ENCODE measurements at places on chromosomes 6 and 20.

DNA sequence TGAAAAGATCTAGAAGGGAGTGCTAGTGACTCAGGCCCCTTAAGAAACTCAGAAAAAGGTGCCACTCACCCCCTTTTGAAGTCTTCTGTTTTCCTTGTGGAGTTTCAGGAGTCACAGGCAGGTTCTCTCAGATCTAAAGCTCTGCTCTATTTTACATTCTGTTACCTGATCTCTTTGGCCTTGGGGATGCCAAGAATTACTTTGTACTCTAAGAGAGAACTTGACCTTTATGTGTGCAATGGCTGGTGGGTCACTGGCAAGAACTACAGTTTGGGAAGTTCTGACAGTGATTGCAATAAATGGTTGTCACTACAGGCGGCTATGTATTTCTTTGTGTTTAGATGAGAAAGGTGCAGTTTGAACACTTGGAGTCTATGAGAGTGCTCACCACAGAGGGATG, 24.2 kb upstream of the ENPP4 start:
- DNase-seq: no peak

DNA sequence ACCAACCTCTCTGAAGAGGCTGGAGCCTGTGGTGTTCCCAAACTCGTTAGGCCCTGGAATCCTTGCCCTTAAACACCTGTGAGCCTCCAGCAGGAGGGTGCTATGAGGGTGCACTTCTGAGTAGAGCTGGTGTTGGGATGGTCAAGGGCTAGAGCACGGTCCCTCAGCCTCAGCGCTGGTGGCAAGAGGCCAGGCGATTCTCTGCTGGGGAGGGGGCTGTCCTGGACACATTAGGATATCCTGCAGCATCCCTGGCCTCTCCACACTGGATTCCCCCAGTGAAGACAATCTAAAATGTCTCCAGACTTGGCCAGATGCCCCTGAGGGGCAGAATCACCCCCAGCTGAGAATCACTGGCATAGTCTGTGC, 157.8 kb downstream of the SYCP2 start:
- no peak for DNase-seq

GRCh38 chr20:42082611-42083010, 464.4 kb upstream of the CHD6 start:
- DNase-seq: peak; percentile 32

DNA sequence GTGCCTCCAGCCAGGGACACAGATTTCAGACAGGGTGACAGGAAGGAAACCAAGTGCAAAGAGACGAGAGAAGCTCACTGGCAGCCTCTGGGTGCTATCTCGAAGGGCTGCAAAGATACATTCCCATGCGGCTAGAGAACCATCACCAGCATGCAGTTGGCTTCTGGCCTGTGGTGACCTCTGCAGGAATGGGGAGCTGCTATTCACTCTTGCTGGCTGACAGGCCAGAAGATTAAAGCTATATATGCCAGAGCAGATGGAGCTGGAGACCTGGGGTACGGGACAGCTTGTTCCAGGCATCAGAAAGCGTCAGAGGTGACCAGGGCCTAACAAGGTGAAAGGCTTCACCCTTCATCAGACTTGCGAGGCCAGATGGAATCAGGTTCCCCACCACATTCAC, 20.0 kb downstream of the MAP1LC3A start:
- DNase-seq: no peak

DNA sequence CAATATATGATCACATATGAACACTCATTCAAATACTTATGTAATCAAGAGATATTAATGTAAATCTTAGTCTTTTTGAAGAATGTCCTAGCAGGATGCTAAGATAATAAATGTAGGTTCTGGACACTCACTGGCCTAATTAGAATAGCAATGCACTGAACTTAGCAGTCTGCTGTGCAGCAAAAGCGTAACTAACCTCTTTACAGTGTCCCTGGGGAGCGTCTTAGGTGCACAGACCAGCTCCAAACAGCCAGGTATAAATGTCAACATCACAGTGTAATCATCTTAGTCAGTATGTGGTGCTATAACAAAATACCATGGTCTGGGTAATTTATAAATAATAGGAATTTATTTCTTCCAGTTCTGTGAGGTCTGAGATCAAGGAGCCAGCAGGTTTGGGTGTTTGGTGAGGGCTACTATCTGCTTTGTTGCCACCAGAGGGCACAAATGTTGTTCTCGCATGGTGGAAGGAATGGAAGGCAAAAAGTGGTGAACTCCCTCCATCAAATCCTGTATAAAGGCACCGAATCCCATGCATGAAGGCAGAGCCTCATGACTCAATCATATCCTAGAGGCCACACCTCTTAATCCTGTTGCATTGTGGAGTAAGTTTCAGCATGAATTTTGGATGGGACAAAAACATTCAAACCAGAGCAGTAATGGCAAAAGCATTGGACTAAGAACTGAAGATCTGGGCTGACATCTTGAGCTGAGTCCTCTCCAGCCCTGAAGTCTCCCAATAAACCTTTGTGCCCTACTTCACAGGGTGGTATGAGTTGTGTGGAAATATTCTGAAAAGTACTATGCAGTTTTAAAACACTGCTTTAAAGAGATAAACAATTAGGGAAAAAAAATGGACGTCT, 41.8 kb upstream of the FOXO3 start:
- peak; percentile 46 for DNase-seq

DNA sequence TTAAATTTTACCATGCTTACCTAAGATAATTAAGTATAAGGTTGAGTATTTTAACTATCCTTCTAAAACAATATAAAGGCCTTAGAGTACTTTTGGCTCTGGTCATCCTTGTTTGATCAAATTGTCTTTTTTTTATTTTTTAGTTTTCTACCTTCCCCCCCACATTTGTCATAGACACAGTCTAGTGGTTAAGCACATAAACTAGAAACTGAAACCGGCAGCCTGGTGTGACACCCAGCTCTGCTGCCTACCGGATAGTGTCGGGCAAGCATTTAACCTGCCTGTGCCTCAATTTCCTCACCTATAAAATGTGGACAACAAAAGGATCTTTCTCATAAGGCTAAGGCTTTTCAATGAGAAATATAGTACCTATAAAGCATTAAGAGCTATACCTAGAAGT, 21.6 kb upstream of the TULP4 start:
- no peak for DNase-seq

- DNase-seq: no peak
Observed at GRCh38 chr6:150930841-150931240, 65.3 kb downstream of the MTHFD1L start.

DNA sequence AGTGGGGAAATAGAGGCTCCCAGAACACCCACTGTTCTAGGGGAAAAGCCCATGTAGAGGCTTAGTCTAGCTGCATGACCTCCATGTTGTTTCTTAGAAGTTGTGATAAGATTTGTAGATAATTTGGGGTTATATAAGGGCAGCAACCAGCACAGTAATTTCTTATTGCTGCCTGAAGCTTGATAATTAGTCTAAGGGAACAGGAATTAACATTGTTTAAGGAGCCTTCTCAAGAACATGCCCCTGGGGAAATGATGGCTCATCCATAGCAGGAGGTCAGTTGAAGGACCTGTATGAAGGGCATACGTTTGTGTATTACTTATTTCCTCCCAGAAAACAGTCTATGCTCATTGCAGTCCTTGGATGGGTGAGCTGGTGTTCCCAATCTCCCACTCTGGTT, 170.7 kb upstream of the SCGN start:
- DNase-seq: no peak

- DNase-seq: peak; percentile 1
Observed at GRCh38 chr6:115766745-115767462, 293.8 kb downstream of the FRK start.

DNA sequence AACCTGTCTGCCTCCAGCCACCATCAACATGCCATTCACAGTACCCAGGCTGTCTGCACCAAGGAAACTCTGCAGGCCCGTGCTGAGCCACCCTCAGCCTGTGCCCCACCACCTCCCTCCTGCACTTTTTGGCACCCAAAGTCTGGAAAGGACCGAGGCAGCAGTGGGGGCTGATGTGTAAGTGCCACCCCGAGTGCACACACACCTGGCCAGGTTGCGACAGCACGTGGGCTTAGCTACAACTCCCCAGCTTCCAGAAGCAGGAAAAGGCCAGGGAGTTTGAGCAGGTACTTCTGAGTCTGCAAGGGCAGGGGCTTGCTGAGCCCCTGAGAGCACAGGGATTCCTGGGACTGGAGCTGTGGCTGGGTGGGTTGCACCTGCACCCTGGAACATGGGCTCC, 303.3 kb upstream of the OPRM1 start:
- no peak for DNase-seq

Measured in M059J (cell line).